ENCODE measurements at places on chromosomes 4 and X.
A peak's percentile ranks its signal among the peaks of the same experiment; 100 is the strongest.

- no peak for DNase-seq
Measured at GRCh38 chr4:148778980-148779675, 336.9 kb upstream of the NR3C2 start.

GRCh38 chr4:14646831-14647230, 355.4 kb upstream of the CPEB2 start:
- DNase-seq: no peak

DNA sequence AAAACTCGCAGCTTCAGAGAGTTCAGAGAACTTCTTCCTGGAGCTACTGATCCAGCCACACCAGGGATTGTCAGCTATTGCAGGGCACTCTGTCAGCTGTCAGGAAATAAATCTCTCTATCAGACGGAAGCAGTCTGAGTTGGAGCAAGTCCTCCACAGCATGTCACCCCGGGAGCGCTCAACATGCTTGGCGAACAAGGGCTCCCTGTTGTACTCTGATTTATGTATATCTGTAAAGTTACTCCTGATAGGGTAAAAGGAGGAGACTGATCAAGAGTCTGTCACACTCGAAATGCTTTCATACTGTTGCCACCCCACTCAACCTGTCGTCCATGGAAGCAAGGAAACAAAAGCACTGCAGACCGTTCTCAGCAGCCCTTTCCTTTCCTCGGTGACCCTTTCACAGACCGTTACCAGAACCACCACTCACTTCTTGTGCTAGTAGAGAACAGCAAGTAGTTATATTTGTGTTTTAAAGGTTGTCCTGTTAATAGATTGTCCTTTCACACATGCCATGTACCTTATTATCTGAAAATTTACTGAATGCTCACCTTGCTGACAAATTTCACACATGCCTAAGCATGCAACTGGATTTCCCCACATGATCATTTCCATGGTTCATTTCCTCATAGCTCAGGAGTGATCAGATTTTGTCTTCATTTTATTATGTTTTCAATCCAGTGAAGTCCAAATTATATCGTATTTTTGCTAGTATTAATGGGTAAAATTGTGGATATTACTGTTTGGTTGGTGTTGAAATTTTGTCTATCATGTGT, 2108.9 kb upstream of the TENM3 start:
- no peak for DNase-seq

DNA sequence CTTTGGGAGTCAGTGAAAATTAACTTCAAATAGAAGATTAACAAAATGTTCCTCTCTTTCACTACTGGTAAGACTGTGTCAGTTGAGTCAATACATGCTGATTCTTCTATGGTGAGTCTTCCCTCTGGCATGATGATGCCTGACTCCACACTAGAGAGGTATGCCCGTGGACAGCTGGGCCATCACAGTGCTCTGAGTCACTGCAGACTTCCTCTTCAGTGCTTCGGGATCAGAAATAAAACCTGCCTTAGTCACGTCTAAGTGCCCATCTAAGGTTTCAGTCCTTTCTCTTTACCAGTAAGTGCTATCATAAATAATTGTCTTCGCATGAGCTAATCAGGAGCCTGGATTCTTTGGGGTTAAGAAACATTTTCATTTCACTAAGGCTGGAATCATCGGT, 1.6 kb upstream of the ASB5 start:
- peak; percentile 80 for DNase-seq

DNA sequence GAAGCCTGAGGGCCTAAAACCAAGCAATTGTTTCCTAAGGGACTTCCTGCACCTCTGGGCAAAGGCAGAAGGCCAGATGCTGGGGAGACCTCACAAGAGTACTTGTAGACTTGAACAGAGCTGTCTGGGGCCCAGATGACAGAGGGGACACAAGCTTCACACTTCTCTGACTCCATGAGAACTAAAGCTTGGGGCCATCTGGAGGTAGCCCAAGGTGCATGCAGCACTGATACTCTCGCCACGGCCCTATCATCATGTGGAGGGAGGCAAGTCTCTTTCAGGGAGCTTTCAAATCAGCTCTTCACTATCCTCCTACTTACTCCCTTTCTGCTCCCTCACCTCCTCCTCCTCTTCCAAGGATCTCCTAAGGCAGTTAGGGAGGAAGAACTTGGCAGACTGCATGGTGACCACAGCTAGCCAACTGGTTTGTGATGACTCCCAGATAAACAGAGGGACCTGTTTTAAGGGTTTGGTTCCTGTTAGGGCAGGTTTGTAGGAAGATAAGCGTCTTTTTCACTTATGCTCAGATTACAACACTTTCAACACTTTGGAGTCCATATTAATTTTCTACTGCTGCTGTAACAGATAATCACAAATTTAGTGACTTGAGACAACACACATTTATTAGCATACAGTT, 23.8 kb downstream of the MSL3 start:
- peak; percentile 2 for DNase-seq
